ENCODE measurements at places on chromosomes 12 and 14.

DNA sequence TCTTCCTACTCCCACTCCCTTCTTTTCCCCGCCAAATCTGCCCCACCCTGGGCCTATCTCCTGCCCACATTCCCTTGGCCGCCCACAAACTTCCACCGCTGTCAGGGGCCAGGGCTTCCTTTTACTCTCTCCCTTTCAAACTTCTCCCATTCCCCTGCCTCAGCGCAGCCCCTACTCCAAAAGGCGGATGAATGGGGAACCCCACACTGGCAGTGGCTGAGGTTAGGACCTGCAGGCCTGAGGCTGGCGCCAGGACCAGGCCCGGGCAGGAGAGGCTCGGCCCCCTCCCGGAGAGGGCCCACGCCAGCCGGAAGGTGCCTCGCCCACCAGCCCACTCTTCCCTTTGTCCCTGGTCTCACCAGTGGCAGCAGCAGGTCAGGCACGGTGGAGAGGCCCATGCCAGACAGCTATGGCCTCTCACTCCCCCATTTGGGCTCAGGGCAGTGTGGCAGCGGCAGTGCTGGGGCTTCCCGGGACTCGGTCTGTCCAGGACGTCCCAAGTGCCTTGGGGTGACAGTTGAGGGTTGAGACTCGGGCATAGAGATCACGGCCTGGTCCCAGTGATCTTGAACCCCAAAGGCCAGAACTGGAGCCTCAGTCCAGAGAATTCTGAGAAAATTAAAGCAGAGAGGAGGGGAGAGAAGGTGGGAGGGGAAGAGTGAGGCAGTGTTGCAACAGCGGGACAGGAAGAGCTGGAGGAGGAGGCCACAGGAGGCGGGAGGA lies at the start of gene TNFRSF1A:
TNFRSF1A (minus strand) TSS at position 660 of the 723 bp plus-strand sequence; CDS start at position 398, 262 bp downstream.
- DNase-seq: no peak

GRCh38 chr12:114799574-114800487 lies 115.9 kb upstream of the TBX3 start:
- DNase-seq: no peak

DNA sequence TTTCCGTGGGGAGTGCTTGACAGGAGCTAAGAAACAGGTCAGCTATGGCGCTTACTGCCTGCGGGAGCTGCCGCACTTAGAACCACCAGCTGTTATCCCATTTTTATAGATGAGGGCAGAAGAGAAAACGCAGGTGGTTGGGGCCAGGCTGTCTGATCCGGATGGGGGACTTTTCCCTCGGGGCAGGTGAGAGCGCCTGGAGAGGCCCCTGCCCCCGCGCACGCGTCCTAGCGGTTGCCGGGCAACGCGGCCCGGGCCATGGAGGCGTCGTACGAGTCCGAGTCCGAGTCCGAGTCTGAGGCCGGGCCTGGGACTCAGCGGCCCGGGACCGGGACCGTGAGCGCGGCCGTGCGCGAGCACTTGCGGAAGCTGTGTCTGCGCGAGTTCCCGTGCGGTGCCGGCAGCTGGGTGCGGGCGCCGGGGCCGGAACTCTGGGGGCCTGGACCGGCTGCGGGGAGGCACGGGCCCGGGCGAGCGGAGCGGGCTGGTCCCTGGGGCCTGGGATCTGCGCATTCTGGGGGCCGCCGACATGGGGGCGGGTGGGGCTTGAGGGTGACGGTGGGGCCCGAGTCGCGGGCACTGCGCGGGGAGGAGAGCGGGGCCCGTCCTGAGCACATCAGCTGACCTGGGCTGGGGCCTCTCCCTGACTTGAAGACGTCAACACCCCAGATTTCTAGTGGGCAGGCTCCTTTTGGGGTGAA lies at the start of gene LRRC43:
LRRC43 (plus strand) TSS at position 237 of the 701 bp plus-strand sequence; CDS start at position 259, 22 bp downstream.
- no peak for DNase-seq

GRCh38 chr12:132516095-132517012 lies 26.4 kb downstream of the FBRSL1 start:
- DNase-seq: no peak

DNA sequence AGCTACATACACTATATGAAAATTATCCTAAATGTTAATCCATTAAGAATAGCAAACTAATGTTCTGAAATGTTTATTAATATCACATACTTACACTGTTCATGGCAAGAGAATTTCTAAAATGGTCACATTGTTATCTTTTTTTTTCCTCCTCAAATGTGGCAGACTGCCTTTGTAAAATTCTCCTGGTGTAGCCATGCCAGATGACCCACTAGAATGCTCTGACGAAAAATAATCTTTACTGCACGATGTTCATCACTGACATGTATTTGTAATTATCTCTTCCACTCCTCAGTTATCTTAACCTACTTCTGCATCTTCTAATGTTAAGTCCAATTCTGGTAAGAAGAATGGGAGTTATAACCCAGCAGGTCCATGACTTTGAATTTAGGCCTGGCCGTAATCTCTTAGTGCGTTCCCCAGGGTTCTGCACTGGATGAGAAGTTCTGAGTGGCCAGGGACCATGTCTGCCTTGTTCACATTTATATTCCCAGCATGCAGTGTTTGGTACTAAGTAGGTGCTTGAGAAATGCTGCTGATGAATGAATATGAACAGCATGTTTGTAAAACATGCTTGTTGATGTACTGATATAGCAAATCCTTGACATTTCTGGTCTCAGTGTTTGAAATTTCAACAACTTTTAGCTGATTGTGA lies 46.7 kb downstream of the NOPCHAP1 start:
- no peak for DNase-seq

DNA sequence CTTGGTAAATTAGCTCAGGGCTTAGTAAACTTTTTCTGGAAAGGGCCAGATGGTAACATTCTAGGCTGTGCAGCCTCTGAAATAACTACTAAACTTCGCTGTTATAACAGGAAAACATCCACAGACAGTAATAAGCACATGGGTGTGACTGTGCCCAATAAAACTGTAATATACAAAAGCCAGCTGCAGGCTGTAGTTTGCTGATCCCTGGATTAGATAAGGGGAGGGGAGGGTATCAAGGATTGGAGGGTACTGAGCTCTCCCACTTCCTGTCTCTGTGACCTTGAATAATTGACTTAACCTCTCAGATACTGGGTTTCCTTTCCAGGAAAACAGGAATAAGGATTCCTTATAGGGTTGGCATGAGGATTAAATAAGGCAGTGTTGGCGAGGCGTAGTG lies 81.2 kb downstream of the CCDC60 start:
- no peak for DNase-seq

DNA sequence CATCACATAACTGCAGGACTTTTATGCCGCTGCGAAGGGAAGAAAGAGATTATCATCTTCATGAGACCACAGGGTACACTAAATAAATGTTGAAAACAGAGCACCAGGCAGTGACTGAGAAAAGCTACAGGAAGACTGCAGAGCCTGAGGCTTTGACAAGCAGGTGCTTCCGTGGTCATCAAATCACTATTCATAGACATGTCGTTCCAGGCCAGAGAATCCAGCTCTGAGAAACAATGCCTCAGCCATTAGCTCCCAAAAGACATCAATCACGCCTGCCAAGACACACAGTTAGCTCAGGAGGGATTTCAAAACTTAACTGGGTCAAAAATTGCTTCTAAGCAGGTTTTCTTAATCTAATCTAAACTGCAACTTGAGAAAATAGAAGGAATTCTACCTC lies 47.2 kb upstream of the GARIN6 start:
- DNase-seq: no peak

GRCh38 chr12:30047516-30048254 lies 263.9 kb upstream of the TMTC1 start:
- DNase-seq: no peak

DNA sequence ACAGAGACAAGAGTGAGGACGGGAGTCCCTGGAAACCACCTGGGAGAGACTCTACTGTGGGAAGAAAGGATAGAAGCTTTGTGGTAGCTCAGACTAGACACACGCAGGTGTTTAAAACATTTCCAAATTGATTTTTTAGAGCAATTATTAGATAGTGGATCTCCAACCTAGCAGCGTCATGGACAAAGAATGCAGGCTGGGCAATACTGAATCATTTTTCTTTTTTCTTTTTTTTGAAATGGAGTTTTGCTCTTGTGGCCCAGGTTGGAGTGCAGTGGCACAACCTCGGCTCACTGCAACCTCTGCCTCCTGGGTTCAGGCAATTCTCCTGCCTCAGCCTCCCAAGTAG lies 13.1 kb downstream of the GPR132 start:
- DNase-seq: no peak

GRCh38 chr14:41875116-41875515 lies 268.4 kb downstream of the LRFN5 start:
- DNase-seq: no peak

GRCh38 chr12:2682296-2683251 lies 112.2 kb upstream of the FKBP4 start:
- no peak for DNase-seq

DNA sequence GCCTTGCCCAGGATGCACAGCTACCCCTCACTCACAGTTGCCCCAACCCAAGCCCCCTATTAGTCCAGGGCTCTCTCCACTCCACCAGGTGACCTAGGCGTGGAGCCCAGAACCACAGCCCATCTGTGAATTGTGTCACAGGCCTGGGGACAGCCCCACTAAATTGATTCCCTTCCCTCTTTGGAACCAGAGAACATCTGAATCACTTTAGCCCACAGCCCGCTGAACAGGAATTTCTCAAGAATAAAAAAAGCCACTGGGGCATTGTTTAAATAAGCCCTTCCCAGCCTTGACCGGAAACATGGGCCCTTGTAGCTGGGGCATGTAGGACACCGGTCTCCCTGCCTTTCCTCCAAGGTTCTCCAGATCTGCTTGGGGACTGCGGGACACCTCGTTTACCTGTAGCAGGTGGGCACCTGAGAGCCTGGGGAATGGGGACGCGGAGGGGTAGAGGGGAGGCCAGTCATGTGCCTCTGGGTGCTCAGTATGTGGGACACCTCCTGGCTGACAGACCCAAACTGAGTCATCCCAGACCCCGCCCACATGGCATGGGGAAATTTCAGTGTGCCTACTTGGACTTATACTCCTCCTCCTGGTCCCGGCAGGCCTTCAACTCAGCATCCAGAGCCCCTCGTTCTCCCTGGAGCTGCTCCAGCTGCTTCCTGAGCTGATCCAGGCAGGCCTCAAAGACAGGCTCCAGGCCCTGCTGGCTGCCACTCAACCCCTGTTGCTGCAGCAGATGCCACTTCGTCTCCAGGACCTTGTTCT lies 1.3 kb downstream of the KRT78 start:
- no peak for DNase-seq

GRCh38 chr12:93594766-93595311 lies 22.4 kb downstream of the SOCS2 start:
- DNase-seq: no peak

- no peak for DNase-seq
Observed at GRCh38 chr12:57738661-57739237, at the start of gene AGAP2. TSS of gene AGAP2 (minus strand) at chr12:57738742. CDS start at chr12:57738246, 496 bp downstream.

GRCh38 chr12:42728770-42729534 lies 139.4 kb upstream of the PRICKLE1 start:
- no peak for DNase-seq

DNA sequence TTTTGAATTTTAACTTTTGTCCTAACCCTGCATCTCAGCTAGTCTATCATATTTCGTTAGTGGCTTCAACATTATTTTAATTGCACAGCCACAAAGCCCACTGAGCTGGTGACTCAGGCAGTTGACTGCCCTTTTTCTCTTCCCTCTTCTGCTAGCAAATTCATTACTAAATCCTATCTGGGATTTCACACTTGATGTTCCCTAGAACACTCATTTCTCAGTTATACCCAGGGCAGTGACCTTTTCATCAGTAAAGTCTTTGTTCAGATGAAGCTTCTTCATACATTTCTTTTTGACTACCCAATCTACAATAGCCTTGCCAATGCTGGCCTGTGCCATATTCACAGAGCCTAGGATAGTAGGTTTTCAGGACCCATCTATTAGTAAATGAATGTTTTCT lies 107.0 kb downstream of the ATXN7L3B start:
- no peak for DNase-seq

DNA sequence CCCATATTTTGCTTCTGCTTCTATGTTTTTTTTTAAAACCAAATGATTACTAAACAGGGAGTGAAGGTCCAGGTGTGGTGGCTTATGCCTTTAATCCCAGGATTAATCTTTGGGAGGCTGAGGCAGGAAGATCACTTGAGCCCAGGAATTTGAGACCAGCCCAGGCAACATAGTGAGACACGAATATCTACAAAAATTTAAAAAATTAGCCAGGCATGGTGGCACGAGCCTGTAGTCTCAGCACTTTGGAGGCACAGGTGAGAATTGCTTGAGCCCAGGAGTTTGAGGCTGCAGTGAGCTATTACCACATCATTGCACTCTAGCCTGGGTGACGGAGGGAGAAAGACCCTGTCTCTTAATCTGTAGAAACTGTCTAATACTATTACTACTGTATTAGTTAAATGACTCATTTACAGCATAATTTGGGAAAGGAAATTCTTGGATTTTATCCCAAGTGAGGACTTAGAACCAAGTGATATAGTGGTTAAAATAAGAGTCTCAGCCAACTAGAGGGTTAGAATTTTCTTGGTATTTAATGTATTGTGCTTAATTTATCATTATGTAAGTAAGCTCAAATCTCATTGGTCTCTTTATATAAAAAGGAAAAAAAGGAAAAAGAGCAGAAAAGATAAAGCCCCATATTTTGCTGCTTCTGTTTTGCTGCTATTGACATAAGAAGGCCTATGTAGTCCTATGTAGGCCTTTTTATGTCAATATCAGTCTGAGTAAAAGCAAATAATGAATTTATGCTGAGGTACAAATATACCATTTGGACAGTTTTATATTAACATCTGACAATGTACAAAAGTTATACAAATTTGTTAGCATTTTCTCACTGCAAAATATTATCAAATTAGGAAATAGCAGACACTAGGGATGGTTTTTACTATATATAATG lies 163.4 kb downstream of the RAD51B start:
- no peak for DNase-seq

GRCh38 chr12:34264110-34264509 lies 241.8 kb downstream of the ALG10 start:
- DNase-seq: no peak

- no peak for DNase-seq
Observed at GRCh38 chr12:49598527-49598926, 6.9 kb downstream of the FAM186B start.

All from stimulated activated CD4-positive, alpha-beta T cell treated with anti-CD3 and anti-CD28 coated beads, Interleukin-4, amount 100 ng/mL, for 48 hours (primary cell).